Activated effector memory CD4-positive, alpha-beta T cell treated with anti-CD3 and anti-CD28 coated beads, Interleukin-2, amount 50 U/mL, for 16 hours (primary cell): ENCODE measurements at places on chromosomes 5 and 9.

DNA sequence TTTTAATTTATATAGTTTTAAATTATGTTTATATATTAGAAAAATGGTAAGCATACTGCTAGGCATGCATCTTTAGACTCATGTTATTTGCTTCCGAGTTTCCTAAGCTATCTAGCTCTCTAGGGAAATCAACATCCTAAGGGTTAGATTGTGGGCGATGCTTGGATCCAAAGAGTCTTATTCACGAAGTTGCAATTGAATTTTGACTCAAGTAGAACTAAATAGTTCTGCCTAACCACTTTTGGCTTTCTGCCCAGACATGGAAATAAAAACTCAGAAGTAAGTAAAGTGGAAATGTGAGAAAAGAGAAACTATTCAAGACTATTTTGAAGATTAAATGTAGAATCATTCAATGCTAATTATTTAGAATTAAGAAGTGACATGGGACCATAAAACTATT lies 440.4 kb downstream of the CDH18 start:
- DNase-seq = no peak

DNA sequence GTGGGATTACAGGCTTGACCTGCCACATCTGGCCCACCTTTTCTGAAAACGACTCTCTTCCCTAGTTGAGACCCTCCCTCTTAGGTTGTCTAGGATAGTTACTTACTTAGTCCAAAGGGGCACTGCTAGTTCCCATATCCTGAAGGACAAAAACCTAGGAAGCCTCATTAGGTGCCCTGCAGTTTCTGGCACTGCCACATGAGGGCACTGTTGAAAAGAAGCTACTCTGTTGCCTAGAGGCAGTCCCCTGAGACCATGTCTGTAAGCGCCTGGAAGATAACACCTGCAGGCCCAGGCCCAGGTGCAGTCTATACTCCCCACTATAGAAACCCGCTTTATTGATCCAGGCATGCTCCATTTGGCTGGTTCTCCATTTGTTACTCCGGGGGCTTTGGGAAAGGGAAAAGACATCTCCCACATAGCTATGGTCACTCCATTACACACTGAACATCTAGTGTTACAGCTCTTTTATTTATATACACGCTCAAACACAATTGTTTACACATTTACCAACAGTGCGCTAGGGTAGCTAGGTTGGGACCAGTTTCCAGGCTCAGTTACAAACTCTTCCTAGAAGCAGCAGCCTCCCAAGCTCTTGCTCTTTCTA lies 73.4 kb upstream of the PPARGC1B start:
- peak; percentile 67 for DNase-seq

GRCh38 chr9:70053864-70054263 lies 10.2 kb downstream of the MAMDC2 start:
- no peak for DNase-seq

DNA sequence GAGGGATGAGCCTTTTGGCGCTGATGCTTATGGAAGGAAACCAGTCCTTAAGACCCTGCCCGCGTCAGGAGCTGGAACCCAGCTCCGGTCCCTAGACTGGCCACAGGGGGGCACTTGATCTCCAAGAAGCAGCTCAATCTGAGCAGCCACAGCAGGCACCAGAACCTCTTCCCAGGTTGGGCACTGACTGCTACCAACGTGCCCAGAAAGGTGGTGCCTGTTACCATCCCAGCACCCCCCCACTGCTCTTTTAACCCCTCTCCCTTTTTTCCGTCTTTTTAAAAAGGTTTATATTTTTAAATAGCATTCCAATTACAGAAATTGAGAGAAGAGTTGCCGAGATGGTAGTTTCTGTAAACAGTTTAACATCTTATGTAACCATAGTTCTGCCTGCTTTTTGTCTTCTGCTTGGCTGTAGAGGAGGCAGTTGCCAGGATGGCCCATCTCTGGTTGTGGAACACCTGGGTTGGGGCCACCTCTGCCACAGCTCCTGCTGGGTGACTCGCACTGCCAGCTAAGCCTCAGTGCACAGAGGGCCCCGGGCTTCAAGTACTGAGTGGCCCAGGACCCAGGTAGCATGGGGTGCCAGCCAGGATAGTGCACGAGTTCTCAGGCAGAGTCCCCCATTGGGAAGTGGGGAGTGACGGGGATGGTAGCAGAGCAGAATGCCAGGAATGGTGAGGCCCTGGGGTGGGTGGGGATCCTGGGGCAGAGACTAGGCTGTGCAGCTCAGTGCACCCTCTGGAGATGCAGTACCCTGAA lies 62.8 kb downstream of the PFDN1 start:
- DNase-seq = peak; percentile 83

DNA sequence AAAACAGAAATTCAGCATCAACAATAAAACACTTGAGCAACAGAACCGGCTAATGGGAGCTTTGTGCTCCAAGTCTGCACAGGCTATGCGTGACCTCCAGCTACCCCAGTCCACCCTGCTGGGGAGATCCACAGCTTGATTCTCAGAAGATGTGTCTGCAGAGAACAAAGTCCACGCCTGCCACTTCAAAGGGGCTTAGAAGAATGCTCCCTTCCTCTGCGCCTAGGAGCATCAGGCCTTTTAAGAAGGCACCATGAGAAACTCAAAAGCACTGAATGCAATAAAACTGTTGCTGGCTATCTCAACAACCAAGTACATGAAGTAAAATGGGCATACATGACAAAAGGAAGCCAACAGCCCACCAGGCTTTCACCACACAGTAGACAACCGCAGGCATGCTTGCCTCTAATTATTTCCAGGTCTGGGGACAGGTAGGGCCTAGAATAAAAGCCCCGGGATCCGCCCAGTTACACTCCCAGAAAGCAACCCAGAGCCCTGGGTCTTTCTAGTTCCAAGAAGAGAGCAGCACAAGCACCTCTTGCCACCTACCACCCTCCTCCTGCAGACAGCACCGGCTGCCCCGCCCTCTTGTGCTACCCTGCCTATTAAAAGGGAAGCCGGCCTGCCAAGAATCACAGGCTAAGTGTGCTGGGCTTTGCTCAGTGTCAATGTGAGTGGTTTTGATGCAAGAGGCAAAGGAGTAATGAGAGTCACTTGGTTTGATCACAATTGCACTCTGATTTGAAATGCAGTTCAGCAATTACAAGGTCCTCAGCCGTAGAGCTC lies 123.2 kb downstream of the SPOCK1 start:
- no peak for DNase-seq

DNA sequence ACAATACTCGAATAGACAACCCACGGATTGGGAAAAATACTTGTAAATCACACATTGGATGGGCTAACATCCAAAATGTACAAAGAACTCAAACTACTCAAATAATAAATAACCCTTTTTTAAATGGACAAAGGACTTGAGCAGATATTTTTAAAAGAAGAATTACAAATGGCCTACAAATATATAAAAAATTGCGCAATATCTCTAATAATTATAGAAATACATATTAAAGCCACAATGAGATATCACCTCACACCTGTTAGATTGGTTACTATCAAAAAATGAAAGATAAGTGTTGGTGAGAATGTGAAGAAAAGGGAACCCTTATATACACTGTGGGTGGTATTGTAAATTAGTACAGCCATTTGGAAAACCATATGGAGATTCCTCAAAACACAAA lies 40.8 kb upstream of the ADAMTS19 start:
- no peak for DNase-seq

- DNase-seq = no peak
These were observed 54.1 kb downstream of the UHRF2 start for GRCh38 chr9:6467006-6467625.

GRCh38 chr5:169791251-169791650 lies 154.2 kb downstream of the DOCK2 start:
- DNase-seq = no peak
